ENCODE measurements at places on chromosomes 1 and 21.
A peak's percentile ranks its signal among the peaks of the same experiment; 100 is the strongest.

DNA sequence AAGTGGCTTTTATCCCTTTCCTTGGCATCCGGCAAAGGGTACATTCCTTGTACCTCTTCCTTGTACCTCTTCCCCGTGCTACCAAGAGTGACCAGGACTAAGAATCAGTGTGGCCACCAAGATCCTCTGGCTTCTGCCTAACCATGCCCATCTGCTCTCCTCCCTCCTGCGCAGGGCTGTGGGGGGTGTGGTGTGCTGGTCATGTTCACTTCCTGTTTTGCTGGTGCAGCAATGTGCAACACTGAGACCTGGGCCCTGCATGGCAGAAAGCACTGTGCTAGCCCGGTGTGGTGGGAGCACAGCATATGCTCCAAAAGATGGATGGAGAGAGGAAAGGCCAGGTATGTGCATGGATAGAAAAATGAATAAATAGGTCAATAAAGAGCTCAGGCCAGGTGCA lies 33.3 kb upstream of the TENT5C start:
- no peak for DNase-seq

DNA sequence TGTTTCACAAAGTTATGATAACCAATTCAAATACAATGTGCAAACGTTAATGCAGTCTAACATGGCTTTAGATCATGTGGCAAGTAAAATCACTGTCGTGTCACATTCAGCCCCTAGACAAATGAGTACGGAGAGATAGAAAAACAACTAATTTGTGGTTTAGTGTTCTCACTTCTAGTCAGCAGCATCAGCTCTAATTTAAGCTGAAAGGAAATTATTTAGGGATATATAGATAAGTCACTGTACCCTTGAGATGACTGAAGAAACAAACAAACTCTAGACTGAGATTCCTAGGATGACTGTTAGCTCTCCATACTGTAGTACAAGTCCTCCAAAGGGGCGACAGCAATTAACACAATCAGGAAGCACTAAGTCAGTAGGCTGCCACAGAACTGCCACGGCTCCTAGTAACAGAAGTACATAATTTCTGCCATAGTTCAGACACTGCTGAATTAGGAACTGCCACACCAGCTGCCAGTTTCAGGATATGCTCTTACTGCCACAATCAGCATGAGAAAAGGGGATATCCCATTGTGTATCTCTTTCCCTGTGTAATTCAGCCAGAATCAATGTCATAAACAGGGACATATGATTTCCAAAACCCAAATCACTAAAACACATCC lies 150.4 kb upstream of the NEGR1 start:
- DNase-seq = no peak

DNA sequence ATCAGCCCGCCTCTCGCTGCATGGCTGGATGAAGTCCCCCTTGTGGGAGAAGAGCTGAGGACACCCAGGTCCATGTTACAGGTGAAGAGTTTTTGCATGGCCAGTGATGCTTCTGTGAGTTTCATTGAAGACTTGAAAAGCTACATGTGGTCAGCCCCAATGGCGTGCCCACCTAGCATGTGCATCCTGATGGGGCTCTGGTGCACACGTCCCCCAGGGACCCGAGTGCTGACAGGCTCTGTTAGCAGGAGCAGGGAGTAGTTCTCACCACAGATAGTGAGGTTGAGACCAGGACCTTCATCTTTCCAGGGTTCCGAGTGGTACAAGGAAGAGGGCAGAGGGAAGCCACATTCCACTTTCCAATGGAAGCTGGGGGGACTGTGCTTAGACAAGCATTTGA lies 184.8 kb upstream of the C1orf174 start:
- DNase-seq = no peak

GRCh38 chr1:65172936-65173690 lies 25.1 kb downstream of the AK4 start:
- DNase-seq = no peak

DNA sequence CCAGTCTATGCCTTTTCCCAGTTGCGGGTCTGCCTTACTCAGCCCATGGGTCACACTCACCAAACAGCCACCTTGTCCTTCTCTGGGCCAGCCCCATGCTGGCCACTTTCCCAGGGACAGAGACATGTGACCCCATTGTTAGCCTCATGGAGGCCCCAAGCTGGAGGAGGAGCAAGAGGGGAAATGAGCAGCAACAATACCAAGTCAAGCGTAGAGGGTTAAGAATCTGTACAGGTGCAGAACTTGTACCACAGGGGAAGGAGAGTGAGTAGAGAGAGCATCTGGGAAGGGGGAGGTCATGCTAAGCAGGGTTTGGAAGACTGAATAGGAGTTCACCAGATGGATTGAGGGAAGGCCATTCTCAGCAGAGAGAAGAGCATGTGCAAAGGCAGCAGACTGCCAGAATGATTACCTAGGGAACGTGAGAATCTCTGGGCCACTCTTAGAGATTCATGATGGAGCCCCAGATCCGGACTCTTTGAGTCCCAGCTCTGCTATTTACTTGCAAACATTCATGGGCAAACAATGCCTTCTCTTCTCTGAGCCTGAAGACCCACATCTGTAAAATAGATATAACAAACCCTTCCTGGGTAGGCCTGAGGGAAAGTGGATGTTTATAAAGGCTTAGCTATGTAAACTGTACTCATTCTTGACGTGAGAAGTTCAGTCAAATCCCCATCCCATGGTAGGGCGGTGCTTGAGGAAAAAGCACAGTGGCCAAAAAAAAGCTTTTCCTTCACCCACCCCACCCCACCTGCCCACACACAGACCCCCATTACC lies 2.8 kb upstream of the SLC2A1 start:
- DNase-seq = no peak

DNA sequence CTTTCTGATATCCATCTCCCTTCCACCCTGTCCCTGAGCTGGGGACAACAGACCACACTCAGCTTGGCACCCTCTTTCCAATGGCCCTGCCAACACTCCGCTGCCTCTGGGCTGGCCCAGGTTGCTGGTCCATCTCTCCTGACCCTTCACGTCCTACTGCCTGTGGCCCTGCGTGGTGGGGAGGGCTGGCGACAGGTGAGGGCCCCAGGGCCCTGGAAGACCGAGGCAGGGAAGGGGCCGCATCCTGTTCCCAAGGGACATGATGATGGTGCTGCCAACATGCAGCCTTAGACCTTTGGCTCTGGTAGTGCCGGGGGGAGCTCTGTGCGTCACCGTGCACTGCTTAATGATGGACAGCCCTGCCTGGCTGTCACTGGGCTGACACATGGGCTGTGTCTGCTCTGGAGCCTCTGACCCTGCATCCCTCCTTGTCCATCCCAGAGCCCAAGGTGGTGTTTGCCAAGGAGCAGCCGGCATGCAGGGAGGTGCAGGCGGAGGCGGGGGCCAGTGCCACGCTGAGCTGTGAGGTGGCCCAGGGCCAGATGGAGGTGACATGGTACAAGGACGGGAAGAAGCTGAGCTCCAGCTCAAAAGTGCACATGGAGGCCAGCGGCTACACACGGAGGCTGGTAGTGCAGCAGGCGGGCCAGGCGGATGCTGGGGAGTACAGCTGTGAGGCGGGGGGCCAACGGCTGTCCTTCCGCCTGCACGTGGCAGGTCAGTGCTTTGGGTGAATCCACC lies 65.2 kb downstream of the OBSCN start:
- no peak for DNase-seq

GRCh38 chr1:39105841-39106765 lies 80.0 kb downstream of the NDUFS5 start:
- DNase-seq = no peak

- no peak for DNase-seq
Observed at GRCh38 chr1:61851849-61852669, 109.8 kb downstream of the PATJ start.

DNA sequence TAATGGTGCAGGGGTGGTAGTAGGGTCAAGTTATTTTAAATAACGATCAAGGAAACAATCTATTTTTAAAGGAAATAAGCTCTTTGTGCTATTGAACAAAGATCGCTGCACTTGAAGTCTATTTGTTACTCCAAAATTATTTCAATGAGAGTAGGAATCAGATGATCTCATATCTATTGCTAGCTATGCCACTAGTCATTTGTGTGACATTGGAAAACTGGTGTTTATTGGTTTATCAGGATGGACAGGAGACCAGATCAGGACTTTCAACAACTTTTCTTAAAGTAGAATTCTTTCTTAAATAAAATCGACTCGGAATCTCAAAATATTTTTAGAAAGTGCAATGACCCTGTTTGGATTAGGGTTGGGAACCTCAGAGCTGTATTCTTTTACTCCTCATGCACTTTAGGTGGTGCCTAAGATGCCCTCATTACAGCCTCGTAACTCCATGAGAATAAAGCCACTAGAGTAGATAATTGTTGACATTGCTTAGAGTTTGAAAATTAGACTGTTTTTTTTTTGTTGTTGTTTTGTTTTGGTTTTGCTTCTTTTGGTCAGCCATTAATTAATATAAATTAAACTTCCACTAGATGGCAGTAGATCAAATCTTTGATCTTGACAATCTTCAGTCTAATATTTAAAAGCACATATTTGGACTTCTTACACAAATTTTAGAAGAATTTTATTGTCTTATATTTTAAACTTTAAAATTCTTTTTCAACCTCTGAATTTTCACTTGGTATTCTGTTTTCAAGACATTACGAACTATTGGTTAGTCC lies 352.4 kb downstream of the USP25 start:
- no peak for DNase-seq

GRCh38 chr1:17755120-17755519 lies at the start of gene ACTL8:
Gene ACTL8, plus strand, starts transcription at chr1:17755333. Its CDS starts 67,676 bp downstream, at chr1:17823009.
- no peak for DNase-seq

- no peak for DNase-seq
Observed at GRCh38 chr1:90726425-90726985, 9.4 kb upstream of the BARHL2 start.

GRCh38 chr1:42943728-42944127 lies 14.9 kb downstream of the SLC2A1 start:
- no peak for DNase-seq

DNA sequence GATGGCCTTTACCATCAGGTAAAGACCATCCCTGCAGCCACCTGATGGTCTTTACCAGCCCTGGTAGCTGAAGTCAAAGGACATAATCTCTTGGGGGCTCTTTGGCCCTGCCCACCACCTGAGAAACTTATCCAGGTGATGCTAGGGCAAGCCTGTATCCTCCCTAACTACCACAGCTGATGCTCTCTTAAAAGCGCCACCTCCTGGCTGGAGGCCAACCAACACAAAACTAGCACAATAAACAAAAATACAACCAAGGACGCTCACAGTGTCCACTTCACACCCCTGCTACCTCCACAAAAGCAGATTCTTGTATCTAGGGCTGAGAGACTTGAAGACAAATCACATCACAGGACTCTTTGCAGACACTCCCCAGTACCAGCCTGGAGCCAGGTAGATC lies 357.1 kb upstream of the POU3F1 start:
- no peak for DNase-seq

DNA sequence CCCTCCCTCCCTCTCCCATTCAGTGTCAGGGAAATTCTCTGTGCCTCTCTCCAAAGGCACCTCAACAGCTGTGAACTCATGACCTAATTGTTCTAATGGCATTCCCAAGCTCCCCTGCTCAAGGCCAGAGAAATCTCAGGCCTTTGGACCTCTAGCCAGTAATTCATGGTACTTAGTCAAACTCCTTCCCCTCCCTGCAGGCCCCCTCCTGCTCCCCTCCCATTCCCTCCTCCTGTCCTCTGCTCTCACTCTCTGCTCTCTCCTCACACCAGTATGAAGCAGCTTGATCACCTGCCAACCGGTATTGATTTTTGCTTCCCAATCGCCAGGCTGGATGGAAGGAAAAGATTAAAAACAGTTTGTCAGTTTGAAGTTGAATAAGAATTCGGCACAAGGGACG lies 370.5 kb upstream of the PBX1 start:
- no peak for DNase-seq

- DNase-seq = no peak
Observed at GRCh38 chr1:164780863-164781262, 221.9 kb downstream of the PBX1 start.

GRCh38 chr1:161305867-161306519 lies 3.8 kb downstream of the MPZ start:
- peak; percentile 89 for DNase-seq

- DNase-seq = peak; percentile 87
Observed at GRCh38 chr1:173477286-173478093, at the start of gene PRDX6. Gene PRDX6, plus strand, starts transcription at chr1:173477335. Its CDS starts 63 bp downstream, at chr1:173477398.

DNA sequence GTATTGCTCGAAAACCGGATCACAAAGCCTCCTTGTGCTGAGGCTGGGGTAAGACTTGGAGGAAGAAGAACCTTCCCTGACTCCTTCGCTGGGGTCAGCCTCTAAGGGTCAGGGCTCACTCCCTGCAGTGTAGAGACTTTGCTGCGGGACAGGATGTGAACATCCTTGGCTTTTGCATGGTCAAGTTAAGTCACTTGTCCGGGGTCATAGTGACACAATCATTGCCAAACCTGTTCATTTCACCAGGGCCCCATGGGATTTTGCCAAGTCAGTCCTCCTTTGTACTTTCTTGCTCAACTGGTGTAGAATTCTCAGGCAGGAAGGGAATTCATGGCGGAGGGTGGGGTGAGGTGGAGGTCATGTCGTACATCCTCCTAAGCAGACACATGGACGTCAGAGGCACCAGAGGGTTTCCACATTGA lies 24.7 kb upstream of the IL10 start:
- no peak for DNase-seq

DNA sequence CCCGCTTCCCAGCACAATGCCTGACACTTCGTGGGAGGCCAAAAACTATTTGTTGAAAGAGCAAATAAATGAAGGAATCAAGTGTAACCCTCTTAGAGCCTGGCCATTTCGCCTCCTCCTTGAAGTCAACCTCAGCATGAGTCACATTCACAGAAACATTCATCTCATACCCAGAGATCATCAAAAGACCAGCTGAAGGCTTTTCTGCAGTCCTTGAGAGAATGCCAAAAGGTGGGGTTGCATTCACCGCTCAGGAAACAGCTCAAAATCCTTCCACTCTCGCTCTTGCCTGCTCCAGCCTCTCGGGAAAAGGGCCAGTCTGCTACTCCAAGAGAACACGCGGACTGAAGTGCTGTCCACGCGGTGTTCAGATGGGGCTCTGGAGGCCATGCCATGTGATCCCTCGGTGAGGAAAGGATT lies 90.0 kb downstream of the VWA5B1 start:
- DNase-seq = no peak

DNA sequence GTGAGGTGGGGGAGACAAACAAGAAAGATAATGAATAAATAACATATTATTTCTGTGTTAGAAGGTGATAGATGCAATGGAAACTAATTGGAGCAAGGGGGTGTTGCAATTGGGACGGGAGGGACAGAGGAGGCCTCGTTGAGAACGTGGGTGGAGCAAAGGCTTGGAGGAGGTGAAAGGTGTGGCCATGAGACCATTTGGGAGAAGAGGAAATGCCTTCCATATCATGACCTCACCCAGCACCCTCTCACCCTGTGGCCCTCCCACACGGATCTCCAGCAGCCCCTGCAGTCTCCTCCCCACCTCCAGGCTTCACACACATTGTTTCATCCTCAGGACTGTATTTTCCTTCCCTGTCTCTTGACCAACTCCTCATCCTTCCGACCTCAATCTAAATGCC lies 85.3 kb upstream of the ARHGAP29 start:
- no peak for DNase-seq

Measured in NCI-H187 treated with DMSO at 0.1 percent for 48 hours (cell line).